ENCODE measurements at places on chromosomes 7 and 10.

- H3K27me3 ChIP-seq, result peaks cover 86% of the 10 kb centered on the region
- H3K4me1 ChIP-seq, result peaks cover 47% of the 10 kb centered on the region
- no peak for DNase-seq
- no peaks in the 10 kb centered on the region for H3K36me3 ChIP-seq
- no peak within 1 kb of the TSS for H3K27ac ChIP-seq
- peak within 1 kb of the TSS; percentile 66 for H3K4me3 ChIP-seq
Observed at GRCh38 chr7:27151931-27152815, at the start of gene HOXA3. Gene HOXA3 (minus strand): TSS chr7:27152583. CDS start chr7:27110640, 41,943 bp downstream.

DNA sequence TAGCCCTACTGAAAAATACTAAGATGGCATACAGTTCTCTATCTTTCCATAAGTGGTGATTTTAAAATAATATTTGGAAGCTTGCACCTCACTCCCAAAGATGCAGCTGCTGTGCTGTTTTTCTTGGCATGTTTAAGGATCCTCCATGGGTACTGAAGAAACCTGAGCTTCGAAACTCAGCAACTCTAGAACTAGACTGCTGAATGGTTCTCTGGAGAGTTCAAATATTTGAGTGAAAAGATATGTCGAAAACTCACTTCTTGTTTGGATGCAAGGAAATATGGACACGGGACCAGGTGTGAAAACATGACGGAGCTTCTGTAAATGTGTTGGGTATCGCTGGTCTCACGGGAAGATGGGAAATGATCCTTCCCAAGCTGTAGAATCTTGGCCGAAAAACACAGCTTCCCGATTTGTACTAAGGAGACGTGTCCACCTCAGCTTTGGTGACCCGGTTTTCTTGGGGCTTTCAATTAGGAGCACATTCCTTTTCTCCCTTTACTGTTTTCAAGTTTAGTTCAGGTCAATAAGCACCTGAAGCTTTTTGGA, 543.8 kb upstream of the NRP1 start:
- no peak overlapping the region for H3K27ac ChIP-seq
- no peak overlapping the region for H3K4me3 ChIP-seq
- no peaks in the 10 kb centered on the region for H3K36me3 ChIP-seq
- no peaks in the 10 kb centered on the region for H3K4me1 ChIP-seq

DNA sequence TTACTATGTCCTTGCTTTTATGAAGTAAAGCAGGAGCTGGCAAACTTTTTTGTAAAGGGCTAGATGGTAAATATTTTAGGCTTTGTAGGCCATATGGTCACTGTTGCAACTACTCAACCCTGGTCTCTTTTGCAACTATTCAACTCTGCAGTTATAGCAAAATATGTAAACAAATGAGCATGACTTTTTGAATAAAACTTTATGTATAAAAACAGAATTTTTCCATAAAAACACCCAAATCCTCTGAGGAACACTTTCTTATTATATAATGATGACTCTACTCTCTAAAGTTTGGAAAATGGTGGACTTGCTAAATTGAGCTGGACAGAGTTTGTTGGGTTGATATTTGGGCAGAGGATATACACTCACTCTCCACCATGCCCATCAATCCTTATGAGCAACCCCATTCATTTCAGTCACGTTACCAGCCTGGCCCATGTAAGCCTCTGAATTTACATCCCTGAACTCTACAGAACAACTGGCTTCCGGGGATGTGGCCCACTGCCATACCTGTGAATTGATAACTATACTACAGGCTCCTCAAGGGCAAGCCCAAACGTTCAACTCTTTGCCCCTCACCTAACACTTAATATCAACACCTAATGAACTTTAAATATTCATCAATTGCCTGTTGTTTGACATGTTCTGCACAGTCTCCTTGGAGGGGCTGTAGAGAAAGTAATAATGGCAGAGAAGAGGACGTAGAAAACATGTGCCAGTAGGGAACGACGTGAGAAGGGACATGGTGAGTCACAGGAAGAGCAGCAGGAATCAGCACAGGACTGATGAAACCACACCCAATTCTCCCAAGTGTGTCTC, 37.6 kb downstream of the SGMS1 start:
- peaks cover 6% of the 10 kb centered on the region for H3K36me3 ChIP-seq
- H3K27ac ChIP-seq, result no peak overlapping the region
- DNase-seq, result no peak
- H3K27me3 ChIP-seq, result no peaks in the 10 kb centered on the region
- no peak overlapping the region for H3K4me3 ChIP-seq

GRCh38 chr10:78285226-78285625, 251.6 kb downstream of the RPS24 start:
- H3K4me1 ChIP-seq, result no peaks in the 10 kb centered on the region
- DNase-seq, result no peak
- H3K27ac ChIP-seq, result no peak overlapping the region
- H3K27me3 ChIP-seq, result no peaks in the 10 kb centered on the region
- H3K36me3 ChIP-seq, result no peaks in the 10 kb centered on the region

- no peak overlapping the region for H3K27ac ChIP-seq
- H3K36me3 ChIP-seq, result no peaks in the 10 kb centered on the region
- no peak overlapping the region for H3K4me3 ChIP-seq
Observed at GRCh38 chr10:71968553-71969474, 4.6 kb downstream of the CHST3 start.

- H3K27me3 ChIP-seq, result no peaks in the 10 kb centered on the region
- H3K4me3 ChIP-seq, result no peak overlapping the region
- H3K27ac ChIP-seq, result no peak overlapping the region
Observed at GRCh38 chr10:94493463-94493862, 52.1 kb upstream of the HELLS start.

DNA sequence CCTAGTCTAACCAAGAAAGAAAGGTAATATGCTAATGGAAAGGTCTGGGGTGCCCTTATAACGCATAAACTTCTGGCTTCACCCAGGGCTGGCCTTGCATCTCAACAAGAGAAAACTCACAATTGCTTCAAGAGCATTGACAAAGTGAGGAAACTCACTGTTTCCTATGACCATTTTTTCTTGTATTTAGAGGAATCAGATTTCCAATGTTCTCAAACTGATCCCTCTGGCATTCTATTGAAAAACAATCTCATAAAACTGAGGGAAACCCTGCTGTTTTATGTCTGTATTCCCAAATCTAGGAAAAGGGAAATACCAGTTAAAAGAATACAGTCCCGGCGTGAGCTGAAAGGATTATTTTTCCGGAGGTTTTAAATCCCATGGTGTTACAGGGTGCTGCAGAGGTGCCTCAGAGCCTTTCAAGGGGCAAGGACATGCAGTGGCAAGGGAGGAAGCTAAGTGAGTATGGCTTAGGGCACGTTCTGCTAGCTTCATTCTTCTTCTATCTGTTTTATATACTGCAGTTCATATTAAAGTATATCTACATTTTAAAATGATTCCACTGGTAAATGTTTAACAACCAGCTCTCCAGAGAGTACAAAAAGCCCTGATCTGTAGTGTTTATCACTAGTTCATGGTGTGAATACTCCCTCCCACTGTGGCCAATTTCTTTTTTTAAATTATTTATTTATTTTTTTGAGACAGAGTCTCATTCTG, 68.7 kb downstream of the CAV1 start:
- H3K4me3 ChIP-seq, result no peak overlapping the region
- H3K27me3 ChIP-seq, result peaks cover 3% of the 10 kb centered on the region
- no peak for DNase-seq
- H3K4me1 ChIP-seq, result no peaks in the 10 kb centered on the region

DNA sequence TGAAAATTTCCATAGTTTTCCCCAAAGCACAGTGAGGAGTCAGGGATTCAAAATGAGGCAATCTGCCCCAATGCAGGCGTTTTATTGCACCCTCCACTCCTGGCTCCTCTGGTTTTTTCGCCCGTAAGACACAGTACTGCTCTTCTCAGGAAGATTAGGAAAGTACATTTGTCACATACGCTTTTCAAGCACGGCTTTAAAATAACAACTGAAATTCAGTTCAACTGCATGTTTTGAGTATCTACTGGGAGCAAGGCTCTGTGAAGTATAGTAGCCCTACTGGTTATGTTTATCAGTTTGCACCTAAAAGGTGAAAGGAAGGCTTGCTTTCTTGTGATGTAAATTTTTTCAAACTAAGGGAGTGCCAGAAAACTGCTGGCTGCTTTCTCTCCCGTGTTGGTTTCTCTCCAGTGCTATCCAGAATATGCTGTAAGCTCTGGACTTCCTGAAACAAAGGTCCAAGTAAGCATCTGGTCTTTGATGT, 1.9 kb upstream of the SGMS1 start:
- peak overlapping the region; percentile 99 for H3K4me3 ChIP-seq
- H3K27ac ChIP-seq, result peak overlapping the region; percentile 100
- H3K27me3 ChIP-seq, result no peaks in the 10 kb centered on the region
- DNase-seq, result no peak

- H3K27me3 ChIP-seq, result no peaks in the 10 kb centered on the region
- no peak overlapping the region for H3K27ac ChIP-seq
- no peaks in the 10 kb centered on the region for H3K4me1 ChIP-seq
- no peak for DNase-seq
Observed at GRCh38 chr7:116697152-116697551, 25.2 kb downstream of the MET start.

DNA sequence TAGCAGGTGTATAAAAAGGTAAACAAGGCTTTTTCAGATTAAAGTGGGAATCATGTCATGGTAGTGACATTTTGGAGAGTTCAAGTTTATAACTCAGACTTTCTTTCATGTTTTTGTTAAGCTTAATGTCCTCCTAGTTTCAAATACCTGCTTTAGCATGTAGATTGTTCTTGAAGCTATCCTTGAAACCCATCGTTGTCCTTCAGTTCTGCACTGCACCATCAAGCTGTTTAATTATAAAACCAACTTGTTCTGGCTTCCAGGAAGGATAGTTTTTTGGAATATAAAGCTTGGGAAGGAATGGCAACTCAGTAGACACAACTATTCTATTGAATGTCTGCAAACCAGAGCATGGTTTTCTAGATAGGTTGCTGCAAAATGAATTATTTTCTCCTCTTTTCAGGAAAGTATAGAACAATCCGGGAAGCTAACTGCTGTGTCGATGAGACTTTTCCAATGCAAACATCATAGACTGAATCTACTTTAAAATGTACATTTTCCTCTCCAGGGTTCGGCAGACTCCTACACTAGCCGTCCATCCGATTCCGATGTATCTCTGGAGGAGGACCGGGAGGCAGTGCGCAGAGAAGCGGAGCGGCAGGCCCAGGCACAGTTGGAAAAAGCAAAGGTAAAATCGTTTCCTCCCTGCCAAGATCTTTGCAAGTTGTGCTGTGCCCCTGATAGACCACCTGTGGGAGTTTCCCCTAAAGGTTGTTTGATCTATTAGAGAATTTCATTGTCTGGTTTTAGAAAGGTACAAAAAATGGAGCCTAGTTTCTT, 249.8 kb downstream of the NSUN6 start:
- H3K27ac ChIP-seq, result no peak overlapping the region
- no peaks in the 10 kb centered on the region for H3K27me3 ChIP-seq
- DNase-seq, result no peak
- H3K36me3 ChIP-seq, result no peaks in the 10 kb centered on the region
- H3K4me1 ChIP-seq, result no peaks in the 10 kb centered on the region
- H3K4me3 ChIP-seq, result no peak overlapping the region

DNA sequence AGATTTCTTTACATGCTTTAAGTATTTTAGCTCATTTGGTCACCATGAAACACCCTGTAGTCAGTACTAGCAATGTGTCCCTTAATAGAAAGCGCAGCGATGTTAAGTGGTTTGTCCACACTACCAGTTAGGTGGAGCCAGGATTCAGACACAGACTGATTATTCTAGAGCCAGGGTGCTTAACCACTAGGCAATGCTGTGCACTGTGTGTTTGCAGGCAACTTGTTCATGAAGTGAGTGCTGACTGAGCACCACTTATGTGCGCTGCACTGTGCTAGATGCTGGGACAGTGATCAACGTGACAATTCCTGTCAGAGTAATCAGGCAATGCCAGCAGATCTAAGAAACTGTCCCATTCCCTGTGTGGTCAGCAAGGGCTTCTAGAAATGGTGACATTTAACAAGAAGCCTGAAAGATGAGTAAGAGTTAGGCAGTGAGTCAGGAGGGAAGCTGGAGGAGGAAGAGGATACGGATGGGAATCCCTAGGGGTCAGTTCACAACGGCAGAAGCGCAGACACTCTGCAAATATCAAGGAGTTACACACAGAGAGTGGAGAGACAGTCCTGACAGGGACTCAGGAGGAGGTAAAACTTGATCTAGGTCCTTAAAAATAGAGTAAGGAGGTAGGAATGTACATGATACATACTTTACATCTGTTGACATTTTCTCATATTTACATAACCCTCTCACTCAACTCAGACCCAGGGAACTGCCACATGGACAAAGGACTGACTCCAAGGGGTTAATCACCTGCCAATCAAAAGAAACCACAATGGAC, 69.7 kb upstream of the EGR2 start:
- no peak for DNase-seq
- H3K4me1 ChIP-seq, result no peaks in the 10 kb centered on the region
- no peaks in the 10 kb centered on the region for H3K36me3 ChIP-seq
- no peaks in the 10 kb centered on the region for H3K27me3 ChIP-seq
- no peak overlapping the region for H3K4me3 ChIP-seq

DNA sequence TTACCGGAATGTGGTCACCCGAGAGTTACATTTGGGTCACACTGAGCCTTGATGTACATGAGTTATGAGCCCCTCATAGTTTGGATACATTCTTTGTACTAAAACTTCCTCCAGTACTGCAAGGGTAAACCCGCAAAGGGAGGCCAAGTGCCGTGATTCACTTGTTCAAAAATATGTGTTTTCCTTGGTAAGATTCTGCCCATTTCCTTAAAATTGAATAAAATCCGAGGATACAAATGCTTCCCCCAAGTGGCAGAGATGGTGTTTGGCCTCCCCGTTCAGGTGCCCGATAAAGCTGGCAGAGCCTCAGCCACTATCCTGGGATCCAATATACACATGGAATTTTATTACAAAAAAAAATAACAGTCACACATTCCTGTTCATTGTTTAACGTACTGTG, 268.3 kb downstream of the DIP2C start:
- no peak overlapping the region for H3K4me3 ChIP-seq
- H3K27me3 ChIP-seq, result no peaks in the 10 kb centered on the region
- no peak for DNase-seq
- no peaks in the 10 kb centered on the region for H3K4me1 ChIP-seq
- no peaks in the 10 kb centered on the region for H3K36me3 ChIP-seq
- no peak overlapping the region for H3K27ac ChIP-seq

DNA sequence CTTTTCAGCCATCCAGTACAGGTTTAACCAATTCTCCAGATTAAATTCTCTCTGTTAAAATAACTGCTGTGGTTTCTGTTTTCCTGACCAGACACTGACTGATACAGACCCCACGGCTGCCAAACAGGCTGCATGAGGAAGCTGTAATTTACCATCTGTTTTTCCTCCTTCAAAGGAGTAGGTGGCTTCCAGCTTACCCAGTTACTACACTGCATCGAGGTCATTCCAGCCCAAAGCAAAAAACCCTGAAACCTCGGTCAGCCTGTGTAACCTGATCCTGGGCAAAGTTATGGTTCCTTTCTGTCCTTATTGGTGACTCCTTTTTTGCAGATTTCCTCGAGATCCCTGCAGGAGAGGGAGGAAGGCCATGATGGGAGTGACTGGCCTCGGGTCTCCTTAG, 27.9 kb upstream of the LOXL4 start:
- no peaks in the 10 kb centered on the region for H3K27me3 ChIP-seq
- DNase-seq, result no peak
- H3K4me1 ChIP-seq, result no peaks in the 10 kb centered on the region
- no peak overlapping the region for H3K4me3 ChIP-seq
- no peak overlapping the region for H3K27ac ChIP-seq
